ENCODE measurements at places on chromosomes 5 and 9.

DNA sequence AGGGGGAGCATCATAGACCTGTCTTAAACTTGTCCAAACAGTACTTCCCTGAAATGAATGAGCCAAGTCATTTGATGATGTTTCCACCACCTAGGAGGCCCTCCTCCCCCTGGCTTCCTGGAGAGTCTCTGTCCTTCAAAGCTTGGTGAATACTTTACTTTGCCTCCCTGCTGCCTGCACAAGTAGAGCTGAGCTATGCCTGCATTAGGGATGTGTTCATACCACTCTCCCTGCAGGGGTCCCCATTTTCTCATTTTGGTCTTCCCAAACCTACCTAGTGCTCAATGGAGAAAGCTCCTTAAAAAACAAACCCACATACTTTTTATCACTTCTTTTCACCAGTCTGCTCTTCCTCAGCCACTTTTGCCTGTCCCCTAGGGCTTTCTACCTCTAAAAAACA, 7.7 kb downstream of the CCNI2 start:
- no peak for DNase-seq

DNA sequence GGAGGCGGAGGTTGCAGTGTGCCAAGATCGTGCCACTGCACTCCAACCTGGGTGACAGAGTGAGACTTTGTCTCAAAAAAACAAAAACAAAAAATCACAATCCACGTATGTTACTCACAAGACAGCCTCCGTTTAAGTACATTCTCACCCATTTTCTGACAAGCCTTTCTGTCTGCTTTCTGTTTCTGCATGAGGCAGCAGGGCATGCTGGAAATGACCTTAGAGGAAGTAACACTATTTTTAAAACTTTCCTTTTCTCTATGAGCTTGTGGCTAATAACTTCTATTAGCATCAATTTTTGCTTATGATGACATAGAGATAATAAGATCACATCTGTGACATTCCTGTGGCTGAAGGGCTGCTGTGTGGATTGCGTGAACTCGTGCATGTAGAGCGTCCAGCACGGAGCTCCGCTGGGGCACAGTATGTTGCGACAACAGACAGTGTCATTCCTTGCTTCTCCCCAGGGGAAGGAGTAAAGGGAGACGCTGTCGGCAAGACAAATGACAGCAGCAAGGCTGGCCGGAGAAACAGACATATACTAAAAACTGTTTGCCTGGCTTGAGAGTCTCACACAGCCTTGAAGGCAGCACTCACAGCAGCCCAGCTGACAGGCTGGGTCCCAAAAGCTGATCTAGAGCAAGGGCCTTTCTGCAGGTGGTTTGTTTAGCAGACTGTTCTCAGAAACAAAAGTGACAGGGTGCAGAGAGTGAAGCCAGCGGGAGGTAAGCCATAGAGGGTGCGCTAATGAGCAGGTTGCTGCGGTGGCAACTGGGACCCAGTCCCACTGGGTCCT, 1.6 kb downstream of the BTNL3 start:
- no peak for DNase-seq

DNA sequence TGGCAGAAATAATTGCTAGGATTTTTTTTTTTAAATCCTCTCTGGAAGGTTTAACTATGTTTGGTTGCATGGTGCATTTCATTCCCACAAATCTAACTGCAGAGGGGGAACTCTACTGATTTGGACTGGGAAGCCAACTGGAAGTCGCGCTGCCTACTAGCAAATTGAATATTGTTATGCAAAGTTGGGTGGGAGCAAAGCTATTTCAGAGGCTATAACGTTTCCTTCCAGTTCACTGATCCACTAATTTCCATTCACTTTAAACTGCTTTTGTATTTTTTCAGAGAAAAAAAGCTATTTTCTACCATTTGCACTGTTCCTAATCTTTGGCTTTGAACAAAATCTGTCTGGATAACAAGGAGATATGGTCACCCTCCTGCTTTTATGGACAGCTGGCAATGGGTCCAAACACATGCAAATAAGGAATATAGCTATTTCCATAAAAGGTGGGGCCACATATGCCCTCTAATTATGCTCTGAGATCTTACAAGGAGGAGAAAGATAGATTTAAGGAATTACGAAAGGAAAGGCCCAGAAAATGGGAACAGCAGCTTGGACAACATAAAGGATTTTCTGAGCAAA, 40.1 kb downstream of the MACIR start:
- DNase-seq = no peak

GRCh38 chr5:33415811-33416354, 24.9 kb upstream of the TARS1 start:
- no peak for DNase-seq

DNA sequence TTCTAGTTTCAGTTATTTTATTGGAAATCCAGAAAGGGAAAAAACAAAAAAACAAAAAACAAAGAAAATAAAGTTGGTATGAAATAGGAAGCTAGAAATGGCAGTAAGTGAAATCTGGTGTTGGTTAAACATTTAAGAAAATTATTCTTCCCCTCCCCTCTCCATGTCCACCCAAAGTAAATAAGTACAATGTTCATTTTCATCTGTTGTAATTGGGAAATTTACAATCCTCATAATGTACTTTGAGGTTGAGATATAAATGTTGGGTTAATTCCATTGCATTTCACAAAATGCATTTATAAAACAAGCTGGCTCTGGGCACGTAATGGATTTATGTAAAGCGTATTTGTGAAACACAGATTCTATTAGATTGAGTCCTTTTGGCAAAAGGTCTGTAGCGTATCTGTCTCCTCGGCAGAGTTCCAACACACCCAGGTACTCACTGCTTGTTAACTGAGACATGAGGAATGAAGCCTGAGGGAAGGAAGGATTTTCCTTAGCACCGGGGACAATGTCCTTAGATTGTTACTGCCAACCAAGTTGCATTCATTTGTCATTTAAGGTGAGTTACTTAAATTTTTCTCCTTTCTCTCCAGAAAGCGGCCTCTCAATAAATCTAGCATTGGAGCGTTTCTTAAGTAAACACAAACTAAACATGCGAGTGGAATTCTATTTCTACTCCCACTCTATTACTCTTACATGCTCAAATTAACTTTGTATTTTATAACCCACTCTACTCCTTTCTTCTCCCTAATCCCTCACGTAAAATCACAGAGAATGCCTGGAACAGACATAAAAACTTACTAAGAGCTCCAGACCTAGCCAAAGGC, 912.3 kb upstream of the WWC1 start:
- no peak for DNase-seq

- no peak for DNase-seq
These were observed 3.2 kb downstream of the TNFAIP8 start for GRCh38 chr5:119358901-119359603.

- DNase-seq = no peak
These were observed 44.9 kb upstream of the SHC3 start for GRCh38 chr9:89223396-89223977.

GRCh38 chr9:18060269-18060934, 413.6 kb upstream of the ADAMTSL1 start:
- no peak for DNase-seq

DNA sequence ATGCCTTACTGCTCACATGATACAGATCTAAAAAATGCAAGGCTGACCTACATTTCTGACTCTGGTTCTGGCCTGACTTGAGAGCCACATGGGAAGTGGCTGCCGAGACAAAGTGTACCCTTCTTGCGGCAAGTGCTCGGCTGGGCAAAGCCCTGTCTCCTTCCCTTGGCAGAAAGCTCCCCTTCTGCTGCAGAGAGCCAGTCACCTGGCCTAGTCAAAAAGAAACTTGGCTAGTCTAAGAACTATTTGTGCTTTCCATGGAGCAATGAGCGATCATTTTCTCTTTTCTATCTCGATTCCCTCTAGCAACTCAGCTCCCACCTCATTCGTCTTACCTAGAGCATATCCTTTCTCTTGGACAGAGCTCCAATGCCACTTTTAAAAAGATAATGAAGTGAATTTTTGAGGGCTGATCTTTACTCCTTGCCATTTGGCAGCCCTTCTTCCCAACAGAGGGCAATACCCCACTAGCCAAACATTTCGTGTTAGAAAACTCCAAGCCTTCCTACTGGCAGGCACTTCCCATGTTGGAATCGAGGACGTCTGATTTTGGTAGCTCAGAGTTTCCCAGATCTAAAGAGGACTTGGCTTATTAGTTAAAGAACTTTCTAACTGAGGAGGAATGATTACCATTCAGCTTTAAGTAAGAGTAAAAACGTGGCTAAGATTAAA, 108.1 kb upstream of the PRRC1 start:
- no peak for DNase-seq

- DNase-seq = no peak
These were observed 82.1 kb downstream of the DPYSL3 start for GRCh38 chr5:147427521-147428401.

GRCh38 chr9:90074316-90074962, 469.6 kb downstream of the GADD45G start:
- DNase-seq = no peak

DNA sequence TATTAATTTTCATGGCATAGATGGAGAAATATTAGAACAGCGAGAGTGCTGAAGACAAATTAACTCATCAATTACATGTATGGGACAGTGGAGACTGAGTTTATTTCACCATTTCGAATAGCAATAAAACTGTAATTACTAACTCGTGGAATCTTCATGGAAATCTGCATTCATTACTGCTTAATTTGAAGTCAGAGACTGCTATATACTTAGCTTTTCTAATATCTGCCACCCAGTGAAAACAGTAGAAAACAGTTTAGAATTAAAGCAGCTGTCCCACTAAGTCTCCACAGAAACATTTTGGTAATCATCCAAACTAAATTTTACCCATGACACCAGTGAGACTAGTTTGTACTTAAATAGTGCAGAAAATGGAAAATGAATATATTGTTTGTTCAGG, 56.8 kb downstream of the IZUMO3 start:
- DNase-seq = no peak

DNA sequence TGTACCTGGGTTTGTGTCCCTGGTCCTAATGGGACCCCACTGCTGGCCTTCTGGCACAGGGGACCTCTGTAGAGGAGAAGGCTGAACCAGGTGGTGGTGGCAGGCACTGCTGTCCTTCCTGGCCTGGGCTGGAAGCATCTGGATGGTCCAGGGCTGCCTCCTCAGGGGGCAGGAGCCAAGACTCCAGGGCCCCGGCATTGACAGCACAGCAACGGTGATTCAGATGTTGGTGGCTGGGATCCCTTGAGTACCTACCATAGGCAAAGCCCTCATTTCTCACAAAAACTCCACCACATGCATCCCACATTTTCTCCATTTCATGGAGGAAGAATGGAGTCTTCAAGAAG, 15.0 kb downstream of the FGD3 start:
- no peak for DNase-seq

- no peak for DNase-seq
These were observed 468.8 kb downstream of the BNC2 start for GRCh38 chr9:16401701-16402100.

- no peak for DNase-seq
These were observed 78.3 kb upstream of the TNFSF8 start for GRCh38 chr9:115008536-115009270.

GRCh38 chr5:108129129-108129528, 252.8 kb downstream of the FBXL17 start:
- no peak for DNase-seq

DNA sequence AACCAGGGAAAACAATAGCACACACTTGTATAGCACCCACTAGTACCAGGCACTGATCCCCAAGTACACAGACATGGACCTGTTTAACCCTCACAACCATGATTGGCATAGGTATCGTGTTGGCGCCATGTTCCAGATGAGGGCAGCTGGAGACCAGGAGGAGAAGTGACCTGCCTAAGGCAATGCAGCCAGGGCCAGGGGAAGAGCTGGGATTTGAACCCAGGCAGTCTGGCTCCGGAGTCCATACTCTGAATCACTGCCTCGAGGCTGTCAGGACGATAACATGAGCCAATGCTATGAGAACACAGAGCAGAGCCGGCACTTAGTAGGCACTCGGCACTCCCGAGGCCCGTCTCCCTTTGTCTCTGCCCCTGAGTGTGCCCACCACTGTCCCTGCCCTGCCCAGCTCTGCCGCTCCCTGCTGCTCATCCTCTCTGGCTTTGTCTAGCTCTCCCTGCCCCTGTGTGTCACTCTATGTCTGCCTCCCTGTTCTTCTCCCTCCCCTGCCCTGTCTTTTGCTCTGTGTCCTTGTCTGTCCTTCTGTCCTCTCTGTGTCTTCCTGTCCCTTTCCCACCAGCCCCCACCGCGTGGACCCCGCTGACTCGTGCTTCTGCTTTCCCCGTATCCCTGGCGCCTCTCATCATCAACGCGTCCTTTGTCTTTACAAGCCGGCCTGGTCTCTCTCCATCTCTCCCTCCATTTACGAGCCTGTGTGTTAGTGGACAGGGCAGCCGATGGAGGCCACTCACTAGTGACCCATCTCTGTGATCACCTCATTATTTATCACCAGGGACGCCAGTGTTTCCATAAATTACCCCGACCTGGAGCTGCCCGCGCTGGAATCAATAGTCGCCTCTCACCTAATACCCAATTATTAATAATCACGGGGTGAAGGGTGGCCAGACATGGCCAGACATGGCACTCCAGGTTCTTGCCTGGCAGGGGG, 99.4 kb upstream of the MVB12B start:
- no peak for DNase-seq

GRCh38 chr9:19239955-19240354, 9.5 kb downstream of the DENND4C start:
- DNase-seq = no peak
